Left ventricle myocardium inferior (tissue), 1 donor: ENCODE measurements at places on chromosomes 5 and 9.

GRCh38 chr5:175696139-175696854 is 38.4 kb downstream of the HRH2 start:
- DNase-seq = peak; percentile 80

DNA sequence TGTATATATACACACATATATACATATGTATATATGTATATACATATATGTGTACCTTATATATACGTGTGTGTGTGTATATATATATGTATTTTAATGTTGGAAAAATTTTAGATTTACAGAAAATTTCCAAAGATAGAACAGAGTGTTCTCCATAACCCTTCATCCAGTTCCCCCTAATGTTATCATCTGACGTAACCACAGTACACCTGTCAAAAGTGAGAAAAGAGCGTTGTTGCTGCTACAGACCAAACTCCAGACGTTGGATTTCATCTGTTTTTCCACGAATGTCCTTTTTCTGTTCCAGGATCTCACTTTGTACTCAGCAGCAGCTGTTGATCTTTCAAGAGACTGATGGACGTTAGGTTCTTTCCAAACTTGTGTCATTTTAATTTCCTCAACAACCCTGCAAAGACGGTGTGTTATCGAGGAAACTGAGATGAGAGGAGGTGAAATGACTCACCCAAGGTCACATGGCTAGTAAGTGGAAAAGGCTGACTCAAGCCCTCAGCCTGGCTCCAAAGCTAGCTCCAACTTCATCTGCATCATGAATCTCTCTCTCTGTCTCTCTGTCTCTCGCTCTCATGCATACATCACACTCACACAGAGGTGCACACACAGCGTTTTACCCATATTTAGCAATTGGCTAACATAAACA is 17.0 kb upstream of the NTNG2 start:
- no peak for DNase-seq

DNA sequence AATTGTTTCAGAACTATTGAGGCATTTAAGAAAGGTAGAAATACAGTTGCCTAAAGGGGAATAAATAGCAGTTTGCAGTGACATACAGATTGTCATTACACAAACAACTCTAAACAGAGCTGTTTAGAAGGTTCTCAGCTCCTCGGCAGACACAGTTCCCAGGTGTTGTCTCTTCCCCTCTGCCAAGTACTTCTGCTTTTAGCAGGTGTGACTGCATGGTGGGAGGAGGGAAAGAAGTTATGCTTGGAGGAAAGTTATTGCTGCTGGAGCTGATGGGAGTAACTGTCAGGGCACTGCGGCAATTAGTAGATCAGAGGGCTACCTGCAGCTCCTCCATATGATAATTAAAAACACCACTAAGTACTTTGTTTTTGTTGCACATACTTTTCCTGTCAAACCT is 14.5 kb downstream of the EDIL3 start:
- DNase-seq = no peak

DNA sequence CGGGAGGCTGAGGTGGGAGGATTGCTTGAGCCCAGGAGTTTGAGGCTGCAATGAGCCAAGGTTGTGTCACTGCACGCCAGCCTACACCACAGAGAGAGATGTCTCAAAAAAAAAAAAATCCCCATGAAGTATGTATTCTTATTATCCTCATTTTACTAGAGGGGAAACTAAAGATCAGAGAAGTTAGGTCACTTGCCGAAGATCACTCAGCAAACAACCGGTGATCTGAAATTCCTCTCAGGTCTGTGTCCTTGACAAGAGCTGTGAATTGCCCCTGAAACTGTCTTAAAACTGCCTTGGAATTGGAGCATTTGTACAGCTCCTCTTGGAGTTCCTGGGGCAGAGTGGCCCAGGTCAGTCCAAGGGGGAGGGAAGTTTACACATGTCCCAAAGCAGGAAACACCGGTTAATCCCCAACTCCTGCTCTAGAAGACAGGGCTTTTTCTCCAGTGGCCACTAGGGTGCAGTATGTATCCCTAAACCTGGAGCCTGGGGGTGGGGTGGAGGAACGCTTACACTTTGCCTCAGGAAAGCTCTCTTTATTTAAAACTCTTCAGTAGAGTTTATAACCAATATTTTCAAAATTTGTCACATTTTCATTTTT is 27.6 kb downstream of the AQP7 start:
- peak; percentile 56 for DNase-seq

- no peak for DNase-seq
Measured at GRCh38 chr9:107594908-107595530, 105.5 kb upstream of the KLF4 start.

GRCh38 chr5:79408028-79408427 is 105.9 kb downstream of the HOMER1 start:
- no peak for DNase-seq
